IMR-90 (cell line): ENCODE measurements at places on chromosomes 2 and 18. TPM values are rescaled to one million over a fixed set of nuclear protein-coding genes. Genes with fewer than 3 reads are reported as not detected.

- no peak for DNase-seq
These were observed 273.5 kb upstream of the HS6ST1 start for GRCh38 chr2:128591861-128592822.

DNA sequence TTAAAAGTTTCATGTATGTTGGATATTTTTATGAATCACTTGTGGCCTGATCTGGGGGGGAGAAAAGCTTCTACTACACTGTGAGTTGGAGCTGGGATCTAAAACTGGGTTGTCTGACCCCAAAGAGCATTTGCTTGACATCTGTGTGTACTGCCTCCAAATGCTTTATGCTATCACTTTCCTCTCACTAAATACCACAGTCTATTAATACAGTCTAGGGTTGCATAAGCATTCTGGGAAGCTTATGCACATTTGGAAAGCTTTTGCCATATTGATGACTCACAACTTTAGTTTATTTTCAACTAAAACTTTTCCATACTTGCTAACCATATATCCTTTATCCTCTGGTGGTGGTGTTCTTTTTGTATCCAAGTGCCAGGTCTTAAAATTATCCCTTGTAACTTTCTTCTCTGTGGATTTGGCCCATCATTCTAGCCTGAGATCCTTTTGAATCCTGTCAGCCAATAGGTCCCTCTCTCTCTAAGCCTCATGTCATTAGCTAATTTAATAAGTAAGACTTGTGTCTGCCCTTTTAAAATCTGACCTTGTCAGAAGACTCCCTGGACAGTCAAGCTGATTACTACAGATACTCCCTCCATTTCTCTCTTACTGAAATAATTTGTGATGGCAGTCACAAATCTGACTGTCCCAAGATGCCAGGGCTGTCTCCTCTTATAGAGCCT is 72.7 kb downstream of the NXPH2 start:
- DNase-seq: peak; percentile 90

DNA sequence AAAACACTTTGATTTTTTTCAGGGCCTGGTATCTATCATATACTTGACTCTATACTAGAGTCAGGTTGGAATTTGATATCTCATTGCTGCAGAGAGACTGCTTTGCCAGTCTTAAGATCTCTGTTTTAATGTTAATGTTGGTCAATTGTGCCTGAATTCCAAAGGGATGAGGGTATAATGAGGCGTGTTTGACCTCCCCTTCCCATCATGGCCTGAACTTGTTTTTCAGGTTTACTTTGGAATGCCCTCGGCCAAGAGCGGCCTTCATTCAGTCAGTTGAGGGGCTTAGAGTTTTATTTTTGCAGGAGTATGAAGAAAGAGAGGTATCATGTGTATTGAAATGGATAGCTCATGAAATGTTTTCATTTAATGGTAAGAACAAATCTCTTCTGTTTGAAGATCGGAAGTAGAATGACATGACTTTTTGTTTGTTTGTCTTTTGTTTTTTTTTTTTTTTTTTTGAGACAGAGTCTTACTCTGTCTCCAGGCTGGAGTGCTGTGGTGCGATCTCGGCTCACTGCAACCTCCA is 119.0 kb downstream of the KIAA1328 start:
- DNase-seq: no peak

DNA sequence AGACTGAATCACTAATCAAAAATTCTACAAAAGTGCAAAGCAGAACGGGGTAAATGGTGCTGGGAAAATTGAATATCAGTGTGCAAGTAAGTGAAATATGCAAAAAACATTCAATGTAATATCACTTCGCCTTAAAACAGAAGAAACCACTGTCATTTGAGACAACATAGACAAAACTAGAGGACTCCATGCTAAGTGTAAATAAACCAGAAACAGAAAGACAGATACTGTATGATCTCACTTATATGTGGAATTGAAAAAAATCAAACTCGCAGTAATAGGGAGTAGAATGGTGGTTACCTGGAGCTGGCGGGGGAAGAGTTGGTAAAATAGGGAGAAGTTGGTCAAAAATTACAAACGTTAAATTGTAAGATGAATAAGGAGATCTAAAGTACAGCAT is 1420.0 kb upstream of the CDH2 start:
- no peak for DNase-seq

GRCh38 chr2:235381261-235381912 is 112.5 kb upstream of the AGAP1 start:
- DNase-seq: peak; percentile 44

The MYOM1 gene
- 0.04 and 0.10 TPM in 2 replicates for polyA plus RNA-seq

- no peak for DNase-seq
These were observed 39.1 kb downstream of the PLEK start for GRCh38 chr2:68404164-68404563.

The AMMECR1L gene
- polyA plus RNA-seq: 11.0 and 13.4 TPM in 2 replicates

- DNase-seq: peak; percentile 87
These were observed 321.1 kb downstream of the SATB2 start for GRCh38 chr2:199136681-199137080.

The STAT4 gene
- 0.47 and 0.48 TPM in 2 replicates for polyA plus RNA-seq
